Type B pancreatic cell (in vitro differentiated cells): ENCODE measurements at places on chromosomes 11 and 22. TPM values are rescaled to one million over a fixed set of nuclear protein-coding genes. Genes with fewer than 3 reads are reported as not detected.

Gene MS4A5
- total RNA-seq, result not detected in 2 replicates

GRCh38 chr22:27715106-27715505, 86.5 kb downstream of the MN1 start:
- DNase-seq, result no peak

Gene TRPM5
- 0.21 and 0.46 TPM in 2 replicates for total RNA-seq

GRCh38 chr11:66328302-66329144, 7.7 kb downstream of the RIN1 start:
- peak; percentile 85 for DNase-seq

Gene CNTF
- 1.6 and 2.0 TPM in 2 replicates for total RNA-seq
